NCI-H2081 treated with DMSO at 0.1 percent for 48 hours (cell line): ENCODE measurements at places on chromosomes 1 and 21.

GRCh38 chr1:244664353-244664752, 11.4 kb downstream of the DESI2 start:
- no peak for DNase-seq

GRCh38 chr21:31922881-31923280, 50.1 kb downstream of the HUNK start:
- DNase-seq: no peak

DNA sequence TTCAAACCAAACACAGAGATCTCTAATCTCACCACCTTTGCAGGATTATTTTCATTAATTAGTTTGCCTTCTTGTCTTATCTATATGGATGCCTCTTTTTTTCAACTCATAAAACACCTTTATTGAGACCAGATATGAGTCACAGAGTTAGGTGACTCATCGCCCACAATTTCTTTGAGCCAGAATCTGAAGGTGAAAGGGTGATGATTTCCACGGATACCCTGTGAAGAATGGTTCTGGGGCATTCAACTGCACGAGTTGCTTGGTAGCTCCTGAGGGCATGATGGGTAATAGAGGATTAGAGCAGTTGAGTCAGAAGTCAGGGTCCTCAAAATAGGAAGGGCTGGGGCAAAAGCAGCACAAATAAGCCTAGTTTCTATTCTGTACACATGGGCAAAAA, 128.2 kb downstream of the TBX19 start:
- DNase-seq: no peak

- DNase-seq: no peak
These were observed 46.4 kb upstream of the ERG start for GRCh38 chr21:38544661-38545060.

- DNase-seq: no peak
These were observed 11.6 kb downstream of the COL9A2 start for GRCh38 chr1:40305451-40305850.

GRCh38 chr1:203536980-203537455, 43.1 kb downstream of the OPTC start:
- no peak for DNase-seq

DNA sequence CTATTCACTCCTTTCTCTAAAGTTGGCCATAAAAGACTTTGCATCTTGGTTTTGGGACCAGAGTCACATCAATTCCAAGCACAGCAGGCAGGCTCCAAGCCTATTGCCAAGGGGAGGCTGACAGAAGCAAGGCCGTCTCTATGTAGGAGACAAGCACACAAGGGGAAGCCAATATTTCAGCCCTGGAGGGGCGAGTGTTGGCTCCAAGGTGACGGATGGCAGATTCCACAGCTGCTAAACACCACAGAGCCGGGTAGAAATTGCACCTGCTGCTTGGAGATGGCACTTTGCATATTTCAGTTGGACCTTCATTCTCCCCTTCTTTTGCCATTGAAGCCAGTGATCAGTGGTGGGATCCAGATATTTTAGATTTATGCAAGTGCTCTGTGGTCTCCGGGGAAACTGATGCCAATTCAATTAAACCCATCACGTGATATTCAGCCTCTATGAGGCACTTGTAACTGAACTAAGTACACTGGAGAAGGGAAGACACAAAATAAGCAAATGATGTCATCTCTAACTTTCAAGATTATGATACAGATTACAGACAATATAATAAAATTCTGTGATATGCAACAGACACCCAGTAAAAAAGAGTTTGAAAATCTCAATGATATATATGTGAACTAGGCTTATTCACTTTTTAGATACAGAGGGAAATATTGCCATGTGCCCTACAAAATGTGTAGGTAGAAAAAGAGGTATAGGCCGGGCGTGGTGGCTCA, 102.8 kb upstream of the GREM2 start:
- DNase-seq: no peak

GRCh38 chr1:245118066-245118465, 36.7 kb upstream of the KIF26B start:
- no peak for DNase-seq

GRCh38 chr1:93042187-93043056, 36.7 kb upstream of the MTF2 start:
- DNase-seq: no peak

- no peak for DNase-seq
These were observed 7.3 kb downstream of the RNU1-2 start for GRCh38 chr1:16903054-16903453.

GRCh38 chr1:184929711-184930202, 44.6 kb downstream of the NIBAN1 start:
- no peak for DNase-seq

GRCh38 chr1:190373705-190374336, 103.8 kb downstream of the BRINP3 start:
- DNase-seq: no peak

- DNase-seq: no peak
These were observed 39.5 kb upstream of the NEK7 start for GRCh38 chr1:198117267-198117666.

GRCh38 chr1:52007215-52008002, 16.9 kb upstream of the RAB3B start:
- DNase-seq: no peak

- DNase-seq: no peak
These were observed 355.5 kb downstream of the HLX start for GRCh38 chr1:221234791-221235190.

DNA sequence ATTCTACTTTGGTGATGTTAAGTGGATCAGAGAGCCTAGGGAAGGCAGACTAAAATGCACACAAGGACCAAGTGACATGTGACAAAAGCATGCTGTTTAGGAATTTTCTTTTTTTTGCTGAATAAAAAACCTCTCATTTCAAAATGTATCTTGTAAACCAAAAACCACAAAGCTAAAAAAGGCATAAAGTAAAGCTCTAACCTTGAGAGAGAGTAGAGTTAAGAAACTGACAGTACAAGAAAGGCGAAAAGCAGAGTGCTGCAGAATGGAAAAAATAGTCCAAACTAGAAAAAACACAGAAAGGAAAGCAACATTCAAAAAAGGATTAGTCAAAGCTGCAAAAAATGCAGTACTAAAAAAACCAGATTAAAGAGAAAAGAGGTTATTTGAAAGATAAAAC, 76.5 kb downstream of the EPS15 start:
- no peak for DNase-seq

GRCh38 chr1:89518221-89518631, 6.4 kb upstream of the LRRC8B start:
- no peak for DNase-seq

GRCh38 chr1:183505454-183506089, 33.3 kb downstream of the SMG7 start:
- DNase-seq: no peak

DNA sequence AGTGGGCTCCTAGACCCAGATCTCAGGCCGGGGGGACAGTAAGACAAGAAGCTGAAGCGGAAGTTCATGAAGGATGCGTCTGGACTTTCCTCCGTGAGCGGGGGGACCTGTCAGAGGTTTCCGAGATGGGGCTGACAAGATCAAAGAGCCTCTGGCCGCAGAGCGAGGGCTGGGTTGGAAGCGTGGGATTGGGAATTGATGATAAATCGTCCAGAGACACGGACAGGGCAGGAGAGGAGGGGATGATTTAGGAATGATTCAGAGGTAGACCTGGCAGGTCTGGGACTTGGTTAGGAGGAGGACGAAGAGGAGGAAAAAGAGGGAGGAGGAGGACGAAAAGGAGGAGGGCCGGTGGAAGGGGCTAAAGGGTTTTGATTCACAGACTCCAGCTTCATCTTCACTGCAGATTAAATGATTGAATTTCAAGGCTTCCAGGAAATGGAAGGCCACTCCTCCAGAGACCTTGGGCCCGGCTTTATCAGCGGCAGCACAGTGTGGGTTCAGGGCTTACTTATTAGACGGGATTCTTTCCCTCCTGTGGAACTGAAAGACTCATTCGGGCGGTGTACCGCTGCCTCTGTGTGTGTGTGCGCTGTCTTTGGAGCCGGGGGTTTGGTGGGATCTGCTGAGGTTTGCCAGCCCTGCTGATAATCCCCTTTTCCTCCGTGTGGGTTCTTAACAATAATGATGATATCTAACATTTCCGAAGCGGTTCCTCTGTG, 85.7 kb upstream of the SLC45A1 start:
- DNase-seq: no peak

DNA sequence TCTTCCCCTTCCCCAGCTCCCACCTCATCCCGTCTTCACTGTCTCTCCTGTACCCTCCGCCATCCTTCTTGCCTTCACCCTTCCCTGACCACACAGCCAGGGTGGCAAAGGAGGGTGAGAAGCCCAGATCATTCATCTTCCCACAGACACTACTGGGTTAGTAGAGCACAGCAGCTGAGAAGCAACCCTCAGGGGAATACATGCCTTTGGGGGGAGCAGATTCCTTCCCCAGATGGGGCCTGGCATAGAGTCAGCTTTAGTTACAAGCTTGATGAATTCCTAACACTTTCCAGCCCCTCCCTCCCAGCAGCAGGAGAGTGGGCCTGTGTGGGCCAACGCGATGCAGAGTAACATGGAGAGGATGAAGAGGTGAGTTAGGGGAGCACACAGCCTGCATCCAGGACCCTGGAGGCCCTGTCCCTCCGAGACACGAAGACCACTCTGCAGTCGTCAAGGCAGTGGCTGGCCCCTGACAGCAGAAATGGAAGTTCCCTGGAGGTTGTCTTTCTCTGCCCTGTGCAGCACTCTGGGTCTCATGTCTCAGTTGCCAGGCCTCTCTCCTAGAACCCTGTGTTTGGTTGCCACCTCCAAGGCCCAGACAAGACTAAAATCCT, 8.8 kb upstream of the BTG2 start:
- DNase-seq: no peak

DNA sequence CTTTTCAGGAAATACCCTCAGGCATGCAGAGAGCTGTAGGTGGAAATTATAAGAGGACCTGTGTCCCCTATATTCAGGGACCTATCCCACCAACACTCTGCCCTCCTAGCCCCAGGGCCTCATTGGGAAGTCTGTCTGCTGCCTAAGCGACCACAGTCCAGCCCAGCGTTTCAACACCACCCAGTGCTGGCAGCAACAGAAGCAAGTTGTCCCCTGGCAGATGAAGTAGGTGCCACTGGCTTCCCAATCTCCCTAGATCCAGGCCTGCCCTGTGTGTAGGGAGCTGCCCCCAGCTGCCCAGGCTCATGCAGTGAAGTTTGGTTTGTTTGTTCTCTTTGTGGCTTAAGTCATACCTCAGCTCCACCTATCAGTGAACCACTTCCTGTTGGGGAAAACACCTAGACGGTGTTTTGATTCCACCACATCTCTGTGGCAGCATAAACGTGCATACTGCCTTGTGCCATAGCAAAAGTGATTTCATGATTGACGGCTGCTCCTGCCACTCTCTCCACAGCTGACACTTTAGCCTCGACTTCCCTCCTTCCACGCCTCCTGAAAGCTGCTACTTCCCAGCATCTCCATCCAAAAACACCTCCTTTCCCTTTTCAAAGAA, 8.1 kb upstream of the LEFTY1 start:
- DNase-seq: no peak

DNA sequence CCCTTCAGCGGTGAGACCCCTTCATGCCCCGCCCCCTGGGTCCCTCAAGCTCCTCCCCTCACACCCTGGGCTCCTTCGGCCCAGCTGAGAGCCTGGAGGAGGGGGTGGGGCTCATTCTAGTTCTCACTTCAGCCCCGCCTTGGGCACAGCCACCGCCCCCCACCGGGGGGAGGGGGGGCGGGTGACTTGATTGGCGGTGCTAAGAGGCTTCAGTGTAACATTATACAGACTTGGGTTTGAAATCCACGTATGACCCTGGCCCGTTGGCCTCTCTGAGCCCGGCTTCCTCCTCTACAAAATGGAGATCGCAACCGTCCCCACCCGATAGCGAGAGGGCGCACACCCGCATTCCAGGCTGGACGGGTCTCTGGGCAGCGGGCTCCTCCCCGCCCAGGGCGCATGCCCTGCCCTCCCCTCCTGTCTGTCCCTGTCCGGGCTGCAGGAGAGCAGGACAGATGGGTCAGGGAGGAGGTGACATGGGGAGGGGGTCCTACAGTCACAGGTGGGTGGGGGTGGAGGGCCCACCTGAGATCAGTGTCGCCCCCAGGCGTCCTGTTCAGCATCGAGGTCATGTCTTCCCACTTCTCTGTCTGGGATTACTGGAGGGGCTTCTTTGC, 5.1 kb downstream of the CLCNKB start:
- DNase-seq: no peak

DNA sequence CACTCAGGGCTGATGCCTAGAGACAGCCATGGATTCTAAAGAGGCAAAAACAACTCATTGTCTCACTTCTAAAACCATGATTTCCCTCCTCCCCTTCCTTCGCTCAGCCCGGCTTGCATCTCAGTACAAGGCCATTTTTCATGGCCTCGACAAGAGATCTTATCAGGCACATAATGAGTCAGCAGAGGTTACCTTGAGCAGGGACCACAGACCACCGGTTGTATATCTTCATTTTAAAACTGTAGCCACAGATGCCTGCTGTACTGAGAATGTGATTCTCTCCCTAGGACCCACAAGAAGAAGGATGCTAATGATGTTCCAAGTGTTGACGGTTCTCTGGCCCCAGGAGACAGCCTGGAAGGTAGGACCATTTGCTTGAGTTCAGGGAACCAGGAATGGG, 331.9 kb downstream of the AJAP1 start:
- DNase-seq: no peak

GRCh38 chr1:51101976-51102375, at the start of gene C1orf185:
Gene C1orf185, plus strand, starts transcription at chr1:51102228. Its CDS starts 6 bp downstream, at chr1:51102234.
- no peak for DNase-seq

DNA sequence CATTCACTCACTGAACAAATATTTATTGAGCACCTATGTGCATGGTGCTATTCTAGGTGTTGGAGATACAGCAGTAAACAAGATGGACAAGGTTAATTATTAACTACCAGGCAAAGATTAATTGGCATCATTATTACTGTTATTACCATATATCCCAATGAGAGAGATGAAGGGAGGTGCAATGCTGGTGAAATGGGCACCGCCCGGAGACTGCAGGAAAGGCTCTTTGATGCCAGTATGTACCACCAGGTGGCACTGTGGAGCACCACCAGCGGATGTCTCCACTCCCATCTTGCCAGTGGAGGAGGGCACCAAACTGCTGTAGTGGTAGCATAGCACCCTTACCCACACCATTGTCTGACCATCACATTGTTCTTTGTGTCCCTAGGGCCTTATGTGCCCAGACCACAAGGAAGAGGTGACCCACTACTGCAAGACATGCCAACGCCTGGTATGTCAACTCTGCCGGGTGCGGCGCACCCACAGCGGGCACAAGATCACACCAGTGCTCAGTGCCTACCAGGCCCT, 3.0 kb downstream of the TRIM46 start:
- DNase-seq: peak; percentile 59

GRCh38 chr1:64246294-64246917, 43.0 kb downstream of the UBE2U start:
- DNase-seq: no peak

GRCh38 chr1:162660574-162660973, 28.3 kb downstream of the DDR2 start:
- no peak for DNase-seq
